ENCODE measurements at places on chromosomes 6 and 20.

DNA sequence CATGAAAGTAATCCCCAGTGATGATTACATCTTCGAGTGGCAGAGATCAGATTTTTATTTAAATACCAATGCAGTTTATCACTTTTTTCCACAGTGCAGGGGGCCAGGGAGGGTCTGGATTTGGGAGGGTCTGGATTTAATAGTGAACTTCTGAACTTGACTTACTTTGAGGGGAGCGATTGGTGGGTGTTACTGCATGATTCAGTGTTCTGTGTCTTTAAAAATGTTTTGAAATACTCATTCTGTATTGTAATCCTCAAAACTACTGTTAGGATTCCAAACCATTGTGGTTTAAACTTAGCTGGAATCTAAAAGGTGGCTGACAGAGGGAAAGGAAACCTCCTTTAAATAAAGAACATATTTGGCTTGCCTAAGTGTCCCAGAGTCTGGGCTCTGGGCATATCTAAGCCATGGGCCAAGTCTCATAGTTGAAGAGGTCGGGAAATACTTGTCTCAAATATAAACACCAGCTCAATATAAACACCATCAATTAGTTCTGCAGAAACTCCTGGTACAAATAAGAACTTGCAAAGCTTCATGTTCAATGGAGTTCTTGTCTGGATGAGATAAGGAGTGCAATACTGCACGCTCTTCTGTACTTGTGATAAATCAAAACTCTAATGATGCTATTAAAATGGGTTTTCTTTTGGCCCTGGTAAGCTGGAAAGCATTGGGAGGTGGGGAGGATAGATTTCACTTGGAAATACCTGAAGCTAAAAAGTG, 14.4 kb downstream of the JARID2 start:
- no peak for DNase-seq

- no peak for DNase-seq
These were observed 125.5 kb downstream of the IPCEF1 start for GRCh38 chr6:154230910-154231595.

DNA sequence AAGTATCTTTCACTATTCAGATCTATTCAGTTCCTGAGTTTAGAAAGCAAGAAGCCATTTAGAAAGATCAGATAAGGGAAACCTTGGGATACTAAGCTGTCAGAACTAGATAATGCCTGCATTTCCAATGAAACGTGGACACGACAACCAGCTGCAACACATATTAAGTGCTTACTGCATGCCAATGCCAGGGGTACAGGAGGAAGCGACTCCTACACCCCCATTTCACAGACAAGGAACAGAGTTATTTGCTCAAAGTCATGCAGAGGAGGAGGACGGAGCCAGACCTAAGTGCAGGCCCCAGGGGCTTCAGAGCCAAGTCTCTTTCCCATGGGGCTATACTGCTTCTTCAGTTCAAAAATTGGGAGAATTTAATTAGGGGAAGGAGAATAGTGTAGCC, 62.4 kb downstream of the PREX1 start:
- DNase-seq: no peak

DNA sequence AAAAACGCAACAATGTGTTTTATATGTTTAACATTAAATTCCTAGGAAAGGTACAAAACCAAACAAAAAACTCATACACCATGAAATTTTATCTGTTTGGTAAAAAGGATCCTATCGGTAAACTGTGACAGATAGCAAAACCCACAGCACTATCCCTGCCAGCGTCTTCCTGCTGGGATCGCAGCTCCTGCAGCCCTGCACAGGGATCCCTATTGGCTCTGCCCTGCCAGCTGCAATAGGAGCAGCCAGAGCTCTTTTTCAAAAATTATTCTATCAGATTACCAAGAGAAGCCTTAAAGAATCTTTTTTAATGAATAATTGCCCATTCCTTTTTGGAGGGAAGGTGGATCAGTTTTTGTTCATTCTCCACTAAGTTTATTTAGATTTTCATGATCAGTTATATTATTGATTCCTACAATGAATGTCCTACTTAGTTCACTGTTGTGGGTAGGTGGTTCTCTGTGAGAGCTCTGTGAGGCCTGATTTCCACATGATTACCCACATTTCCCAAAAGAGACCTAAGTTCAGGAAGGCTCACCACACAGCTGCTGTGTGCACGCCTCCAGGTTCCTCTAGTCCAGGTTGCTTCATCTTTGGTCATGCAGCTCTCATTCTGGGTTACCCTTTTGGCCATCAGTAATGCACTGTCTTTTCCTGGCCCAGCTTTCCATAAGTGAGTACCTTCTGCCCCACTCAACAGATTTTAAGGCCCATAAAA, 293.8 kb downstream of the FRK start:
- no peak for DNase-seq

DNA sequence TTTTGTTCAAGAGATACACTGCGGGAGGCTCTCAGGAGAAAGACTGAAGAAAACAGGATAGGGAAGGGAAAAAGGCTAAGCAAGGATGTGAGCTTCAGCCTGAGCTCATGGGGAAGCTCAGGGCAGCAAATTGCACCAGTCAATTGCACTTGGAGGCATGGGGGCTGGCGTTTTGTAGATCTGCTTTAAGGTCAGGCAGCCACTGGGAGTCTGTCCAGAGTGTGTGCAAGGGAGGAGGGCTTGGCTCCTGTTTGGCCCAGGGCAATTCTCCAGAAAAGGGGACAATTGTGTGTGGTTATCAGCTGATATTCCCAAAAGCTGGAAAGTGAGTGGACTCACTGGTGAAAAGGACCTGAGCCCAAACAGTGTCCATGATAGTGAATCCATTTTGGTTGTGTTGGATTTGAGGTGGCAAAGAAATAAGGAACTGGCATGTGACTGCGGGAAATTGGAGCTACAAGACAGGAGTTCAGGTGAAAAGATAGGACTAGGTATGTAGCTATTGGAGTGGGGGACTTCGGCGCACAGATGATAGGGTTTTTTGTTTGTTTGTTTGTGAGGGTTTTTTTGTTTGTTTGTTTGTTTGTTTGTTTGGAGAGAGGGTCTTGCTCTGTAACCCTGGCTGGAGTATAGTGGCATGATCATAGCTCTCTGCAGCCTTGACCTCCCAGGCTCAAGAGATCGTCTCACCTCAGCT, 22.3 kb upstream of the IER3 start:
- no peak for DNase-seq

DNA sequence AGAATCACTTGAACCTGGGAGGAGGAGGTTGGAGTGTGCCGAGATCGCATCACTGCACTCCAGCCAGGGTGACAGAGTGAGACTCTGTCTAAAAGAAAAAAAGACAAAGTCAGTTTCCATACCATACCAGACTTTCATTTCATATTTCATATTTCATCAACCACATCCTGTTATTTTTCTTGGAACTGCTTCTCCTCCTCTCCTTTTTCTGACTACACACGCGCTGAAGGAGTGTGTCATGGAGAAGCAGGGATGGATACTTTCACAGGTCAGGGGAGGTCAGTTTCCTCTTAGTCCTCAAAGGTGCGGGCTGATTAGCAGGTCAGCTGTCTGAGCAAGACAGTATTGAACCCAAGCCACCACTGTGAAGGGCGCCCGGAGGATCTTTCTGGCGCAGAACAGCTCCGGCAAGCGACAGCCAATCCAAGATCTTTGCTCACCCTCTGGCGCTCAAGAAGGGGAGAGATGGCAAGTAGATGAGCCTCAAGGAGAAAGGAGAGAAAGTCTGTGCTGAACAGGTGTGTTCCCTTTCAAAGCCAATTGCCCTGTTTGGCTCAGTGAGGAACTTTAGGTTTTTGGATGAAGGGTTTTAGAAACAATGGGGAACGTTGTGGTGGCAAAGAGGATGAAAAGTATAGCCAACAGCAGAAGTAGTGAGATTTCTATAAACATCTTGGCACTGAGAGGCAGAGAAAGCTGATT, 18.9 kb upstream of the SYNJ2 start:
- DNase-seq: no peak

GRCh38 chr20:51536116-51537069, 6.1 kb downstream of the NFATC2 start:
- no peak for DNase-seq

- DNase-seq: no peak
These were observed 103.4 kb downstream of the SYCP2 start for GRCh38 chr20:59829786-59830664.

GRCh38 chr6:3325210-3325609, 66.5 kb downstream of the PSMG4 start:
- no peak for DNase-seq

DNA sequence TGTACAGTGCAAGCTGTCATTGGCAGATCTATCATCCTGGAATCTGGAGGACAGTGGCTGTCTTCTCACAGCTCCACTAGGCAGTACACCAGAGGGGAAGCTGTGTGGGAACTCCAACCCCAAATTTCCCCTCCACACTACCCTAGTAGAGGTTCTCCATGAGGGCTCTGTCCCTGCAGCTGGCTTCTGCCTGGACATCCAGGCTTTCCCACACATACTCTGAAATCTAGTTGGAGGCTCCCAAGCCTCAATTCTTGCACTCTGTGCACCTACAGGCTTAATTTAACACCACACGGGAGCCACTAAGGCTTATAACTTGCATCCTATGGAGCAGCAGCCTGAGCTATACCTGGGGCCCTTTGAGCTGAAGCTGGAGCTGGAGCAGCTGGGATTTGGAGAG, 43.0 kb upstream of the TRIM39 start:
- DNase-seq: no peak

- DNase-seq: no peak
These were observed 144.7 kb downstream of the FARS2 start for GRCh38 chr6:5405976-5406375.

- DNase-seq: no peak
These were observed 200.0 kb upstream of the DTNBP1 start for GRCh38 chr6:15862810-15863209.

- no peak for DNase-seq
These were observed 80.8 kb downstream of the SLC22A23 start for GRCh38 chr6:3376064-3376463.

- no peak for DNase-seq
These were observed 83.1 kb downstream of the CNBD2 start for GRCh38 chr20:36051318-36052116.

DNA sequence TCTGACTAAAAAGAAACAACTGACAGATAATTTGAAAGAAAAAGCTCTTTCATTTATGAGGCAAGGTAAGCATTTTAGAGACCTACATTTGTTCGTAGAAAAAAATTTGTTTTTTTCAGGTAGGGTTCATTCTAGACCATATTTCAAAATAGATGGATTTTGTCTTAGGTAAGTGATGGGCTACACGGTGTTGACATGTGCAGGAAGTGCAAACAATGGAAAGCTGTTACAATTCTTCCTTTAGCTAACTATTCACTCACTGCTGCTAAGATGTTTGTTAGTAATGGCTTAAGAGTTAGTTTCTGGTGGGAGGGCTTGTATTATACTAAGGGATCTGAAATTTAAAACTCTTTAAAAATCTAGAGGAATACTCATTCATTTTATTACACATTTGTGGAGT, 96.7 kb downstream of the CD109 start:
- DNase-seq: no peak

DNA sequence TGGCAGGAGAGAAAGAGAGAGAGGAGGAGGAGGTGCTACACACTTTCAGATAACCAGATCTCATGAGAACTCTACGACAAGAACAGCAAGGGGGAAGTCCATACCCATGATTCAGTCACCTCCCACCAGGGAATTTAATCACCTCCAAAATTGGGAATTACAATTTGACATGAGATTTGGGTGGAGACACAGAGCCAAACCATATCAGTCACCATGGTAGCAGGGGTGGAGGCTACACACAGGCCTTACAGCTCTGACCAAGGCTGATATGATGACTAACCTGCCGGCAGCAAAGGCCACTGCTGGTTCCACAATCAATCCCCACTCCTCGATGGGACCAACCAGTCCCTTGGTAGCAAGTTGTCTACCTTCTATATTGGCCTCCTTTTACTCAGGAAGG, 13.6 kb upstream of the RBM24 start:
- DNase-seq: no peak

DNA sequence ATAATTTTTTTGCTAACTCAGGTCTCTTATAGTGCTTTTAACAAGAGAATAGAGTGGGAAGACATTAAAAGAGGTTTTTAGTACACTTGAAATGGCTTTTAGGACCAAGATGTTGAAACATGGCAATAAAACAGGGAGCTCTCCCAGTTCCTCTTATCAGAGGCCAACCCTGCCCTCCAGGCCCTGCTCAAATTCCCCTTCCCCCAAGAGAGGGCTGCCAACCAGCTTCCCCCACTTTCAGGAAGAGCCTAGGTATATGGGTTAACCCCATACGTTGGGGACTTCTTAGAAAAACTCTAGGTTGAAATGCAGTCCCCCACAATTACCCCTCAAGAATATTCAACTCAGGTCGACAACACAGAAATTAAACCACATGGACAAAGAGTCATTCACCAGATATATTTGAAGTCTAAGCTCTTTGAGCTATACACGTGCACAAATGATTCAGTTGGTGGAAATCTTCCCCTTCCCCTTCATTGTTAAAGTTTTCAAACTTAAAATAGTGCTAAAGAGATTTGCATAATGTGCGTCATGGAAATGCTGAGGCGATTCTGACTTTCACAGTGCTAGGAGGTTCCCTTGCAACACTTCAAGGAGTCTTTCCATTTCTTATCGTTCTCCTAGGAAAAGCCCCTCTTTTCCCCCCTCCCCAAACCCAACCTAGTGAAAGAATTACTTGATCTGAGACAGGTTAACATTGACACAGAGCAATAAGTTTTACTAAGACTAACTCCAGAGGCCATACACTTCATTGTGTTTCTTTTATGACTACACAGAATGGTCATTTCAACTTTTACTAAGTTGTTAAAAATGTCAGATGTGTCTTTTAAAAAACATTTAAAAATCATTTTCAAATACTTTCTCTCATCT, 49.8 kb upstream of the ENPP5 start:
- DNase-seq: no peak

- DNase-seq: no peak
These were observed 60.7 kb downstream of the DLGAP4 start for GRCh38 chr20:36366623-36367369.

Measured in stimulated activated CD4-positive, alpha-beta T cell treated with anti-CD3 and anti-CD28 coated beads, TNF-alpha, amount 100 ng/mL, for 4 hours (primary cell).